ENCODE measurements at places on chromosomes 11 and 22.
A peak's percentile ranks its signal among the peaks of the same experiment; 100 is the strongest.

DNA sequence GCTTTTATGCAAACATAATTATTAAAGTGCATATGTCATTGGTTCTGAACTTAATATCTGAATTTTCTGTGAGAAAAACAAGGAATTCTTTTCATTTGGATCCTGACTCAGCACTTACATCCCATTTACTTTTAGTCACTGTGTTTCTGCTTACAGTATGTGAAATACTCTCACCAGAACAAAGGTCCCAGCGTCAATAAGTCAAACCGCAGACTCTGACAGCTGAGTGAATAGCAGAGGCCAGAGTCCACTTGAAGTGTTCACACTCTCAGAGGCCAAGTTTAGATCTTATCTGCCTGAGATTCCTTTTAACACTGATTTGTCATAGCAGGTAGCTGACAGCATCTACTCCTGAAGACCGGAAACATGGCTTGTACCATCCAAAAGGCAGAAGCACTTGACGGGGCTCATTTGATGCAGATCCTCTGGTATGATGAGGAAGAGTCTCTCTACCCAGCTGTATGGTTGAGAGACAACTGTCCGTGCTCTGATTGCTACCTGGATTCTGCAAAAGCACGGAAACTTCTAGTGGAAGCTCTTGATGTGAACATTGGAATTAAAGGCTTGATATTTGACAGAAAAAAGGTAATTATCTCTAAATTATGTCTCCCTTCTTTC lies 14.6 kb downstream of the BBOX1 start:
- ATAC-seq, result no peak
- no peaks in the 10 kb centered on the region for H3K27me3 ChIP-seq
- H3K36me3 ChIP-seq, result no peaks in the 10 kb centered on the region
- no peak overlapping the region for H3K27ac ChIP-seq
- H3K4me3 ChIP-seq, result no peak overlapping the region
- no peaks in the 10 kb centered on the region for H3K4me1 ChIP-seq

DNA sequence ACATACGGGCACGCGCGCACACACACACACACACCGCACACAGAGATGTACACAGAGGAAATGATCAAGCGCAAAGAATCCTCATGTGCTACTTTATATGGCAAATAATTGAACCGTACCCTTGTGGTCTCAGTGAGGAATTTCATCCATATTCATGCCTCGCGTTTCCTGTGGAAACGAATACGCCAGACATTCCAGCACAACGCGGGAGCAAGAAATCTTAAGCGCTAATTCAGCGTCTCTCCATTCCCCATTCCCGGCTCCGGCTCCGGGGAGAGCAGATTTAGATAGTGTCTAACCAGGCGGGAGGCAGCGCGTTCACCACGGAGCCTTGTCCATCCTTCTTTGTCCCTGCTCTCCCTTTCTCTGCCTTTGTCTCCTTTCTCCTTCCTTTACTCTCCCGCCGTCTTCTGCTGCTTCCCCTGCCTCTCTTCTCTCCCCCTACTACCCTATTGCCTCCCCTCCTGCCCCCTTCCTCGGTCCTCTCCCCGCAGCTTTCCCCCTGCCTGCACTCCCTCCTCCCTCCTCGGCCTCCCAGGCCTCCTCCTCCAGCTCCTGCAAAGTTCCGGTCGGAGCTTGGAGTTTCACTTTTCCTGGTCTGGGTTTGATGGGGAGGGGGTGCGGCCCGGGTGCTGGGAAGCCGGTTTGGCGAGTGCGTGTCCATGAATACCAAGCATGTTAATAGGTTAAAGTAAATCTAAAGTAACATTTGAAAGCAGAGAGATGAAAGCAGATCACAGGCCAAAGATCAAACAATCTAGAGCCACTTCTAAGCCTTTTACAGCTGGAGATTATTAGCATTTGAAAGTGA lies 579.3 kb downstream of the BUD13 start:
- H3K4me3 ChIP-seq, result no peak overlapping the region
- H3K27ac ChIP-seq, result no peak overlapping the region
- H3K27me3 ChIP-seq, result peaks cover 45% of the 10 kb centered on the region
- no peak for ATAC-seq
- H3K36me3 ChIP-seq, result no peaks in the 10 kb centered on the region

DNA sequence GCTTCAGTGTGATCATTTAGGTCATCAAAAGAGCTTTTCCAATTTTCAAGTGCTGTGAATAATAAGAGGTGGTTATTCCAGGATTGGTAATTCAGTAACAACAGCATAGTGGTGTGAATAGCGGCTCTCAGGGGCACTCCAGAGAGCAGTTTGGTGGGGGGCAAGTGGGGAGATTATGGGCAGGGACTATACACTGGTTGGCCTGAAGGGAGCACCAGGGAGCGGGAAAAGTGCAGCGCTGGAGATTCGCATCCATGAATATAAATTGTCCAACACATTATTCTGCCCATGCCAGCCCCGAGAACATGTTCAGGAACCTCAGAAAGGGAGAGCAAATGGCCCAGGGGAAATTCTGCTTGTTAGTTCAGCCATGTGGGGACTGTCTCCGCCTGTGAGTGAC lies 37.9 kb downstream of the OR6Q1 start:
- no peaks in the 10 kb centered on the region for H3K4me1 ChIP-seq
- H3K4me3 ChIP-seq, result no peak overlapping the region
- H3K27ac ChIP-seq, result no peak overlapping the region
- no peaks in the 10 kb centered on the region for H3K36me3 ChIP-seq
- peaks cover 19% of the 10 kb centered on the region for H3K27me3 ChIP-seq
- no peak for ATAC-seq

GRCh38 chr22:10778296-10778814 lies 4749.6 kb upstream of the OR11H1 start:
- H3K27ac ChIP-seq, result no peak overlapping the region
- H3K36me3 ChIP-seq, result no peaks in the 10 kb centered on the region
- no peaks in the 10 kb centered on the region for H3K27me3 ChIP-seq
- ATAC-seq, result no peak
- H3K4me1 ChIP-seq, result no peaks in the 10 kb centered on the region

GRCh38 chr22:27514601-27515523 lies 286.7 kb downstream of the MN1 start:
- no peaks in the 10 kb centered on the region for H3K4me1 ChIP-seq
- H3K27me3 ChIP-seq, result no peaks in the 10 kb centered on the region
- no peak for ATAC-seq
- no peak overlapping the region for H3K4me3 ChIP-seq
- H3K27ac ChIP-seq, result no peak overlapping the region
- no peaks in the 10 kb centered on the region for H3K36me3 ChIP-seq

- H3K27ac ChIP-seq, result peak within 1 kb of the TSS; percentile 97
- peaks cover 5% of the 10 kb centered on the region for H3K36me3 ChIP-seq
- no peaks in the 10 kb centered on the region for H3K27me3 ChIP-seq
Observed at GRCh38 chr22:36252754-36253522, at the start of gene APOL1. TSS of gene APOL1 (plus strand) at chr22:36253133. CDS start at chr22:36254956, 1,823 bp downstream.

DNA sequence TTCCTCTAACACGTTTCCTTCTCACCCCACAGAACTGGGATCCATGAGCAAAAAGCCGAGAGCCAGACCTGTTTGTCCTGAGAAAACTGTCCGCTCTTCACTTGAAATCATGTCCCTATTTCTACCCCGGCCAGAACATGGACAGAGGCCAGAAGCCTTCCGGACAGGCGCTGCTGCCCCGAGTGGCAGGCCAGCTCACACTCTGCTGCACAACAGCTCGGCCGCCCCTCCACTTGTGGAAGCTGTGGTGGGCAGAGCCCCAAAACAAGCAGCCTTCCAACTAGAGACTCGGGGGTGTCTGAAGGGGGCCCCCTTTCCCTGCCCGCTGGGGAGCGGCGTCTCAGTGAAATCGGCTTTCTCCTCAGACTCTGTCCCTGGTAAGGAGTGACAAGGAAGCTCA lies 24.0 kb downstream of the CD5 start:
- H3K36me3 ChIP-seq, result peaks cover 6% of the 10 kb centered on the region
- H3K4me3 ChIP-seq, result no peak overlapping the region
- no peak for ATAC-seq
- no peaks in the 10 kb centered on the region for H3K27me3 ChIP-seq
- no peak overlapping the region for H3K27ac ChIP-seq
- H3K4me1 ChIP-seq, result peaks cover 7% of the 10 kb centered on the region

- ATAC-seq, result no peak
- H3K27me3 ChIP-seq, result peaks cover 55% of the 10 kb centered on the region
- no peak overlapping the region for H3K4me3 ChIP-seq
- no peaks in the 10 kb centered on the region for H3K4me1 ChIP-seq
- no peaks in the 10 kb centered on the region for H3K36me3 ChIP-seq
- H3K27ac ChIP-seq, result no peak overlapping the region
Observed at GRCh38 chr11:30155428-30155827, 75.4 kb upstream of the FSHB start.

DNA sequence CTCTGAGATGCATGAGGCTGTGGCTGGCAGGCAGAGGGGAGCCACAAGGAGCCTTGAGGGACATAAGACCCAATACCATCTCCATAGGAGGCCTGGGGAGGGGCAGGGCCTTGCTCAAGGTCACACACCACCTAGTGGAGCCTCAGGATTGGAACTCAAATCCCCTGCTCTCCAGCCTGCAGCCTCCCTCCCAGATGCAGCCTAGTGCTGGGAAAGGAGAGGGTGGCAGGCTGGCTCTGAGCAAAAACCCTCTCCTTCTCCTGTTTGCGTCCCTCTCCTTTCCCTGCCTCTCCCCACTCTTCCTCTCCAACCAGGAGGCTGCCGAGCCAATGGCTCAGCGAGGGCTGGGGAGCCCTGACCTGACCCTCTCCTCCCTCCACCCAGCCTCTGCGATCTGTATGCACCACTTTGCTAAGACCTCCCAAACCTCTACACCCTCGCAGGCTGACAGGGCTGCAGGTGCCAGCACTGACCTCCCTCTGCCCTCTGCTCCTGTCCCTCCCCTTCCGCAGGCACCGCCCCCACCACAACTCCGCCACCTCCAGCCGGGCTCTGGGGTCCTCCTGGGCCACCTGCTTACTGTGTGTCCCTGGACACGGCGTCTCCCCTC lies 14.7 kb downstream of the IGLL1 start:
- H3K4me1 ChIP-seq, result peaks cover 10% of the 10 kb centered on the region
- no peaks in the 10 kb centered on the region for H3K36me3 ChIP-seq
- peak overlapping the region; percentile 27 for H3K27ac ChIP-seq
- H3K4me3 ChIP-seq, result peak overlapping the region; percentile 73
- ATAC-seq, result no peak

- no peaks in the 10 kb centered on the region for H3K27me3 ChIP-seq
- H3K4me1 ChIP-seq, result peaks cover 13% of the 10 kb centered on the region
- no peak overlapping the region for H3K4me3 ChIP-seq
- ATAC-seq, result no peak
- no peak overlapping the region for H3K27ac ChIP-seq
Observed at GRCh38 chr11:108708173-108708572, 43.3 kb downstream of the DDX10 start.

DNA sequence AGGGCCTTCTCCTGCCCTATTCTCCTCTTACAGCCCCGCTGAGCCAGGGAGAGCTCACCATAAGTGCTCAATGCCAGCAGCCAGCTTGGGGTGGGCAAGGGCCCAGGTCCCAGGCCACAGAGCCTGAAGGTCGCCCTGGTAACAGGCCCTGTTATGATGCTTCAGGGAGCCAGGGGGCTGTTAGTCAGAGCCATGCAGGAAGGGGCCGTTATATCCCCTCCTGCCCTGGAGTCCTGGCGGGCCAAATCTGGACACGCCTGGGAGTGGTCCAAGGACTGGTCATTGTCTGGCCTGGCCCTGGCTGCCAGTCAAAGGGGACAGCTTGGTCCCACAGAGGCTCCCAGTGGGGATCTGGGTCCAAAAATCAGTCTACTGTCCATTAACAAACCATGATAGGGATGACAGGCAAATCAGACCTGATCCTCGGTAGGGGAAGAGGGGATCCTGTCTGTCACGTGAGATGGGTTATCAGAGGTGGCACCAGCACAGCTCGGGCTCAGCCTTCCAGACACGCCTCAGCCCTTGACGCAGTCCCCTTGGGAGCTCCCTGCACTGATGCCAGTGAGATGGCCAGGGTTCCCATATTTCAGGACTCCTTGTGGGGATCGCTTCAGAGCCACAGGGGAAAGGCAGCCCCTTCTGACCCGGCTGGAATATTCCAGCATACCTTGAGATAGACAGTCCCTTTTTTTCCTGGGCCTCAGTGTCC lies 55.9 kb downstream of the LRRC32 start:
- peaks cover 7% of the 10 kb centered on the region for H3K4me1 ChIP-seq
- no peak overlapping the region for H3K4me3 ChIP-seq
- H3K36me3 ChIP-seq, result no peaks in the 10 kb centered on the region

DNA sequence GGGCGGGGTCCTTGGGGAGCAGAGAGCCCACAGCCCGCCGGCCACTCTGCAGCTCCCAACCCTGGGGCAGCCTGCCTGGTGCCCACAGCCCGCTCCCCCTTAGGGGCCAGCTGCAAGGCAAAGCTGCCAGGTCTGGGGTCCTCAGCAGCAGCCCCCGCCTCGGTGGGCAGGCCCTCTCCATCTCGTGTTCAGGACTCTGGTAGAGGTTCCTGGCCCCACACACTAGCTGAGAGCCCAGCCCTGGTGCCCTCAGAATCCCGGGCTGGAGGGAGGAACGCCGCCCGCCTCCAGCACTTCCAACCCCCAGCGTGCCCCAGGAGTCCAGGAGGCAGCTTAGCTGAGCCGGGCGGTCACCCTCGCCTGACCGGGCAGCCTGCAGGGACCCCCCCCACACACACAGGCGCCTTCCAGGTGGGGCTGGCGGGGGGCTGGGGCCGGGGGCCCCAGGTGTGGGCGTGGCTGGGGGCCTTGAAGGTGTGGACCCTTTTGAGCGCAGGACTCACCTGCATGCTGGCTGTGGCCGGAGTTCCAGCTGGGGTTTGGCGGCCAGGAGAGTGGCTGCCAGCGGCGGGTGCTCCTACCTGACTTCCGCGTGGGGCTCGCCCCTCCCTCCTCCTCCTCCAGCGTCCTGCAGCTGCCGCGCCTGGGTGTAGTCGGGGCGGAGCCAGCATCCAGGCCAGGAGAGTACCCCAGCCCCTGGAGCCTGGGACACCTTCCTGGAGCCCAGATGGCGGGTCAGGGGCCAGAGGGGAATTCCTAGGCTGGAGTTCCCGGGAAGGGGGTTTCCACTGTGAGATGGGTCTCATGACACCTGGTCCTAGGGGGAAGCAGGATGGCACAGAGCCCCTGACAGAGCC lies at the start of gene ANO9:
TSS of gene ANO9 (minus strand) at position 594 of the 857 bp plus-strand sequence. CDS start at position 509, 85 bp downstream.
- H3K27me3 ChIP-seq, result no peaks in the 10 kb centered on the region
- peak within 1 kb of the TSS; percentile 74 for H3K4me3 ChIP-seq
- H3K36me3 ChIP-seq, result no peaks in the 10 kb centered on the region
- peak within 1 kb of the TSS; percentile 53 for H3K27ac ChIP-seq
- H3K4me1 ChIP-seq, result peaks cover 41% of the 10 kb centered on the region
- ATAC-seq, result peak; percentile 85

DNA sequence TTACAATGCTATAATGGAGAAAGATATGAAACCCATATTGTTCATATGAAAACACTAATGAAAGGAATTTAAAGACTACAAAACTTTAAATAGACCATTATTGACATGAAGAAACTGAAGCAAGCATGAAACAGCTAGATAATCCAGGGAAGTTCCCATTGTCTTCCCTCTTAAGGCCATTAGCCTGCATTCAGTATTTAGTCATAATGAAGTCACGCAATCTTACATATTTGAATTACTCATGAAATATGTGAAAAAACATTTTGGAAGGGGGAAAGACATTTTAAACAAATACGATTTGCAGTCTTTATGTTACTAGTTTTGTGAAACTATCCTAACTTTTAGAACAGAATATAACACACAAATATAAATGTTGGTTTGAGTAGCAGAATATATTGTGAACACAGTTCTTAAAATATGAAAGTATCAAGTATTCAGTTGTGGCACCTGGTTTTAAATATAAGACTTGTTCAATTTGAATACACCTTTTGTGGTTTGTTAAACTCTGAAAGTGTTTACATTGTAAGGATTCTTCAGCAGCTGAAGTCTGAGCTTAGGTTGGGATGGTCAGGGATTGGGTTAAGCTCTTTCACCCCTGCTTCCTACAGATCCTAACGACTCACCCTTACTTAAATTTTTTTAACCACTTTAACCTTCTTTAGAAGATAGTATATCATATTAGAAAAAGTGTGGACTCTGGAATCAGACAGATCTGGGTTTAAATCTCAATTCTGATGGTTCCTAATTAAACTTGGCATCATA lies 500.3 kb upstream of the TENM4 start:
- H3K4me1 ChIP-seq, result no peaks in the 10 kb centered on the region
- no peak overlapping the region for H3K27ac ChIP-seq
- H3K36me3 ChIP-seq, result no peaks in the 10 kb centered on the region
- no peak for ATAC-seq
